ENCODE measurements at places on chromosomes 6 and 20.
A peak's percentile ranks its signal among the peaks of the same experiment; 100 is the strongest.

- H3K4me3 ChIP-seq, result no peak overlapping the region
- H3K27me3 ChIP-seq, result no peaks in the 10 kb centered on the region
- DNase-seq, result no peak
- H3K27ac ChIP-seq, result no peak overlapping the region
- H3K4me1 ChIP-seq, result no peaks in the 10 kb centered on the region
Observed at GRCh38 chr6:72890671-72891070, 268.8 kb downstream of the KCNQ5 start.

GRCh38 chr6:148771896-148772554, 25.2 kb downstream of the UST start:
- H3K4me3 ChIP-seq, result no peak overlapping the region
- no peaks in the 10 kb centered on the region for H3K36me3 ChIP-seq
- H3K27me3 ChIP-seq, result no peaks in the 10 kb centered on the region
- no peak overlapping the region for H3K27ac ChIP-seq

- DNase-seq, result no peak
- no peaks in the 10 kb centered on the region for H3K27me3 ChIP-seq
- H3K27ac ChIP-seq, result no peak overlapping the region
- no peak overlapping the region for H3K4me3 ChIP-seq
- peaks cover 27% of the 10 kb centered on the region for H3K4me1 ChIP-seq
Observed at GRCh38 chr6:166257911-166258318, 50.3 kb downstream of the PRR18 start.

DNA sequence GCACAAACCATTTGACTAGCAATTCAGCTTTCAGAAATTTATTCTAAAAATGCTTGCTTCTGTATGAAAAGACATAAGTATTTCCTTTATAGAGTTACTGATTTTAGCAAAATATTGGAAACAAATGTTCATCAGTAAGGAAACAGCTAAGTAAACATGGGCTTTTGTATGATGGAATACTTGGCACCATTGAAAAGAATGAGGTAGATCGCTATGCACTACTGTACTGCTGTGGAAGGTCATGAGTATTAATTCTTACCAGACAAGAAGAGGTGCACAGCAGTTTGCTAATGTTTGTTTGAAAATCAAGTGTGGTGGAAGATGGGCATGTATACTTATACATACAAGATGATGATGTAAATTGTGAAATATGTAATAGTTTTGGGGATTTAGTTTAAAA, 73.0 kb downstream of the FARS2 start:
- H3K27me3 ChIP-seq, result no peaks in the 10 kb centered on the region
- no peak for DNase-seq
- no peak overlapping the region for H3K27ac ChIP-seq
- H3K36me3 ChIP-seq, result no peaks in the 10 kb centered on the region
- H3K4me1 ChIP-seq, result no peaks in the 10 kb centered on the region
- H3K4me3 ChIP-seq, result no peak overlapping the region

DNA sequence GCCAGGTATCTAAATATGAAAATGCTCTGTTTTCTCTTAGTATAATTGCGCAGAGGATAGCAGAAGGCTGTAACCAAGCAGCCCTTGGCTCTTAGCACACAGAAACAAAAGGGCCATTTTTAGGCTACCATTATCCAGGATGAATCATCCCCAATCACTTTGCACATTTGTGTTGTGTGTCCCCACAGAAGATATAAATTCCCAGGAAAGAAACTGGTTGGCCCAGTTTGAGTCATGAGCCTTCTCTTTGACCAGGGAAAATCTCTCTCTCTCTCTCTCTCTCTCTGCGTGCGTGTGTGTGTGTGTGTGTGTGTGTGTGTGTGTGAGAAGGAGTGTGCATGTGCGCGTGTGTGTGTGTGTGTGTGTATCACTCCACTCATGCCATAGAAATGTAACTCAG, 178.5 kb downstream of the FRK start:
- H3K36me3 ChIP-seq, result no peaks in the 10 kb centered on the region
- no peak for DNase-seq
- no peaks in the 10 kb centered on the region for H3K4me1 ChIP-seq
- H3K27me3 ChIP-seq, result no peaks in the 10 kb centered on the region
- H3K4me3 ChIP-seq, result no peak overlapping the region

DNA sequence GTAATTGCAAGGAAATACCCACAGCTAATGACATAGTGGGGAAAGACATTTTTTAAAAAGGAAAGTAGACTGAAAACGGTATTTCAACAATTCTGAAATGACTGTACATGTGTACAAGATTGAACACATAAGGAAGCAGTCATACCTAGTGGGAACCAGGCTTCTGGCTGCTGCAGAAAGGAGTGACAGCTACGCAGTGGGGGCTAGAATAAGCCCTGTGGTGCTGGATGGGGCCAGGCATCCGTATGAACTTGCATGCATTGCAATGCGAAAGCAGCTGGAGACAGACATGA, 54.9 kb upstream of the GPR31 start:
- H3K27ac ChIP-seq, result no peak overlapping the region
- no peak for DNase-seq
- H3K4me1 ChIP-seq, result no peaks in the 10 kb centered on the region

- no peak for DNase-seq
- H3K36me3 ChIP-seq, result no peaks in the 10 kb centered on the region
- H3K27me3 ChIP-seq, result no peaks in the 10 kb centered on the region
- no peak overlapping the region for H3K4me3 ChIP-seq
Observed at GRCh38 chr6:86586195-86586594, 351.1 kb upstream of the HTR1E start.

- no peaks in the 10 kb centered on the region for H3K27me3 ChIP-seq
- H3K4me1 ChIP-seq, result no peaks in the 10 kb centered on the region
- no peak overlapping the region for H3K4me3 ChIP-seq
- H3K27ac ChIP-seq, result no peak overlapping the region
Observed at GRCh38 chr6:139939189-139939979, 564.9 kb upstream of the CITED2 start.

DNA sequence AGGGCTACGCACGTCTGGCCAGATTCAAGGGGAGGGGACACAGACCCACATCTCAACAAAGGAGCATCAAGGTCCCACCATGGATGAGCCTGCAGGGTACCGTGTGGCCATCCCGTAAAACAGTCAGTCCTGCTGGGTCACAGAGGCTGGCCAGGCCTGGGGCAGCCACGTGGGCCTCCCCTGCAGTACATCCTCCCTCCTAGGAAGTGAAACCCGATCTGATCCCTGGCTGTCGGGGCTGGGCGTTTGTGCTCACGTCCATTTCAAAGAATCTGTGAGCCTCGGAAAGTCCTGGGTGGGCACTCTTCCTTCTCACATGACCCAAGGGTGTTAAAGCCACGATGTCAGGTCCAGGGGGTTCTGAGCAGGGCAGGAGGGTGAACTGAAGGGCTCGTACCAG, 14.3 kb downstream of the SULF2 start:
- no peak for DNase-seq
- no peaks in the 10 kb centered on the region for H3K36me3 ChIP-seq
- H3K27ac ChIP-seq, result no peak overlapping the region
- no peak overlapping the region for H3K4me3 ChIP-seq
- H3K27me3 ChIP-seq, result no peaks in the 10 kb centered on the region
- H3K4me1 ChIP-seq, result no peaks in the 10 kb centered on the region

GRCh38 chr6:137702791-137703424, 164.2 kb upstream of the TNFAIP3 start:
- H3K4me1 ChIP-seq, result peaks cover 22% of the 10 kb centered on the region
- no peaks in the 10 kb centered on the region for H3K36me3 ChIP-seq
- no peak overlapping the region for H3K27ac ChIP-seq

GRCh38 chr6:17945111-17945510, 42.3 kb downstream of the KIF13A start:
- H3K36me3 ChIP-seq, result no peaks in the 10 kb centered on the region
- peaks cover 2% of the 10 kb centered on the region for H3K27me3 ChIP-seq
- DNase-seq, result no peak

GRCh38 chr20:34874094-34874654, 1.5 kb upstream of the GGT7 start:
- no peak overlapping the region for H3K4me3 ChIP-seq
- H3K36me3 ChIP-seq, result no peaks in the 10 kb centered on the region
- H3K4me1 ChIP-seq, result peaks cover 49% of the 10 kb centered on the region
- peak; percentile 36 for DNase-seq
- H3K27me3 ChIP-seq, result no peaks in the 10 kb centered on the region

- H3K36me3 ChIP-seq, result no peaks in the 10 kb centered on the region
- H3K4me1 ChIP-seq, result peaks cover 4% of the 10 kb centered on the region
- no peak overlapping the region for H3K4me3 ChIP-seq
- no peak for DNase-seq
- no peaks in the 10 kb centered on the region for H3K27me3 ChIP-seq
- no peak overlapping the region for H3K27ac ChIP-seq
Observed at GRCh38 chr6:36361071-36361470, 24.4 kb upstream of the BNIP5 start.

DNA sequence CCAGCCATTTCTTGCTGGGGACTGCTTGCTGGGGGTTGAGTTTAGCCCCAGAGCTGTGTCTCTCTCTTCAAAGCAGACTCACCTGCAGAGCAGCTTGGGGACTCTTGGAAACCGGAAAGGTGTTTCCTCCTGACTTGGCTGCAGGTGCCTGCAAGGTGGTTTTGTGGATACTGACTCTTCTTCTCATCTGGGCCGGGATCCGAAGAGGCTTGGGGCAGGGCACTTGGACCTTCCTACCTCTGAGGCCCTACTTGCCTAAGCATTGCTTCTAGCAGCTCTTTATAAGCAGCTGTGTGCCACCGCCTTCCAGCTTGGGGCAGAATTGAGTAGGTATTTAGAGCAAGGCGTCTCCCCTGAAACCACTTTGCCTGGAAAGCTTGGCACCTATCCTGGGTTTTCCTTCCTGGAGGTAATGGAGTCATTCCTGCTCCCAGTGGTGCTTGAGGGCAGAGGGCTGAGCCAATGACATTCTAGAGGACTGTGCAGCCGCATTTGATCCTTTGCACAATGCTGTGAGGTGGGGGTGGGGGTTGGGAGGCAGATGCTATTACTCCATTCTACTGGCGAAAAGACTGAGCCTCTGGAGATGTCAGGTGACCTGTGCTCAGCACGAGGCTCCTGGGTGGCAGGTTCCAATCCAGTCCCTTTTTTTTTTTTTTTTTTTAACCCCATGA, 3.4 kb upstream of the CTSZ start:
- DNase-seq, result no peak
- no peak overlapping the region for H3K27ac ChIP-seq
- H3K27me3 ChIP-seq, result no peaks in the 10 kb centered on the region
- H3K4me3 ChIP-seq, result no peak overlapping the region
- H3K36me3 ChIP-seq, result no peaks in the 10 kb centered on the region

DNA sequence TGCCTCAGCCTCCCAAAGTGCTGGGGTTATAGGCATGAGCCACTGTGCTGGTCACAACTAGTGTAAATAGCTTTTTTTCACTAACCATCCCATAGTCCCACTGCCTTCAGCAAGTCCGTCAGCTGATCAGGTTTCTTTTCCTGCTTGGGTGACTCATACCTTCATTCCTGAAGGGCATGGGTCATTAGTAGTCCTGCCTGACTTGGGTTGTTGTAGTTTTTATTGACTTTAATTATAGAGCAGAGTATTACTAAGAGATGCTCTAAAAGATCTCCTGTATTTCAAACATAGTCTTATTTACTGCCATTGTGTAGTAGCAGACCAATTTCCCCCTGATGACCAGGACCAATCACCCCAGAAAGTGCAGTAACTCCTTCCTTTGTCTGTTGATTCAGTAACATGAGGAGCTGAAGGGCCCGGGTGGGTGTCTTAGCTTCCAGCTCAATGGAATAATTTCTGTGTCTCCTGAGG, 25.8 kb downstream of the HLA-C start:
- no peak overlapping the region for H3K4me3 ChIP-seq
- no peaks in the 10 kb centered on the region for H3K4me1 ChIP-seq

Data from naive thymus-derived CD4-positive, alpha-beta T cell (primary cell).